Motor neuron (in vitro differentiated cells): ENCODE measurements at places on chromosomes 12 and 14.

DNA sequence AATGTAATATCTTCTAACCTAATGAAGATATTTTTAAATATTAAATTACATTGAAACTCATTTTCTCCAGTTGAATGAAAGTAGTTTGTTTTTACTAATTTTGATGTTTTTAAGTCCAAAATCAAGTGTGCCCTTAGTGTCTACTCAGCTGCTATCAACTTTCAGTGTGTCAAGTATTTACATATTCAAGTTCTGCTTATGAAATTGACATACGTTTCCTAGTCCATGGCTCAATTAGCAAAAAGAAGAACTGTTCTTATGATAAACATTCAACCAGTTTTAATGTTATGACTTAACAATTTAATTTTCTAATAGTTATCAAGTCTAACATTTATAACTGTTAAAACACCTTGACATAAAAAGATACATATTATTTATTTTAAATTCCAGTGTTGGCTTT, 137.1 kb downstream of the DUSP6 start:
- no peak for ATAC-seq

DNA sequence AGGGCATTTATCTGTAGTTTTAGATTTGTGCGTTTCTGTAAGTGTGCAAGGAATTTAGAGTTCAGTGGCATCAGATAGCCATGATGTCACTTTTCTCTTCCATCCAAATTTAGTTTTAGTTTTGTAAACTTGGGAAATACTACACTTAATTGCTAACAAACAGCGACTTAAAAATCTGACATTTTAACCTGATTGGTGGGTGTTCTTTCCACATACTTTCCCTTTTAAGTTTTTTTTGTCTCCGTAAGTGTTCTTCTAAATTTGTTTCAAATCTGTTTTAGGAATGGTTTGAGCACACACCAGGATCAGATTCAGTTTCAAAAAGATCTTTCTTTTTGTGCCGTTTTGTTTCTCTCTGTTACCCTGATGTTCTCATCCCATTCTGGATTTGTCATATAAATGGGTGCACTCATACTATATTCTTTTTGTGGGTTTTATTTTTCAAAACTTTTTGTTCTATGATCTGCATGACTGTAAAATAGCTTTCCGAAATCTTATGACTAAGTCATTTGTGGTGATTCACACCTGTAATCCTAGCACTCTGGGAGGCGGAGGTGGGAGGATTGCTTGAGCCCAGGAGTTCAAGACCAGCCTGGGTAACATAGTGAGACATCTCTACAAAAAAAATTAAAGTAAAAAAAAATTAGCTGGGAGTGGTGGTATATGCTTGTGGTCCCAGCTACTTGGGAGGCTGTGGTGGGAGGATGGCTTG, 58.9 kb downstream of the FBXO34 start:
- ATAC-seq = no peak

DNA sequence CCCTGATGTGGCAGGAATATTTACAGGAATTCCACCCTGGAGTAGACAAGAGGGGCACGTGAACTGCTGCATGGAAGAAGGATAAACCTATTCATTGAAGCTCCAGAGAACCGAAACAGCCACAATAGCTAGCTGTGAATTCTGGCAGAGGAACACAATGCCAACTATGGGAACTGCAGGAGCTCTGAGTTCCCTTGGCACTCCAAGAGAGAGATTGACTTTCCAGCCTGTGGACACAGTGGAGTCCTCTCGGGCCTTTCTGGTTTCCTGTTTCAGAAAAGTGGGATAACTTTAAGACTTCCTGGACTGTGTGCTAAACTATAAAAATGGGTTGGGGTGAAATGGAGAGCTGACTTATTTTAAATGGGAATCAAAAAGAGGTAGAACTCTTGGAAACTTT, 11.9 kb downstream of the CACNA2D4 start:
- ATAC-seq = no peak

DNA sequence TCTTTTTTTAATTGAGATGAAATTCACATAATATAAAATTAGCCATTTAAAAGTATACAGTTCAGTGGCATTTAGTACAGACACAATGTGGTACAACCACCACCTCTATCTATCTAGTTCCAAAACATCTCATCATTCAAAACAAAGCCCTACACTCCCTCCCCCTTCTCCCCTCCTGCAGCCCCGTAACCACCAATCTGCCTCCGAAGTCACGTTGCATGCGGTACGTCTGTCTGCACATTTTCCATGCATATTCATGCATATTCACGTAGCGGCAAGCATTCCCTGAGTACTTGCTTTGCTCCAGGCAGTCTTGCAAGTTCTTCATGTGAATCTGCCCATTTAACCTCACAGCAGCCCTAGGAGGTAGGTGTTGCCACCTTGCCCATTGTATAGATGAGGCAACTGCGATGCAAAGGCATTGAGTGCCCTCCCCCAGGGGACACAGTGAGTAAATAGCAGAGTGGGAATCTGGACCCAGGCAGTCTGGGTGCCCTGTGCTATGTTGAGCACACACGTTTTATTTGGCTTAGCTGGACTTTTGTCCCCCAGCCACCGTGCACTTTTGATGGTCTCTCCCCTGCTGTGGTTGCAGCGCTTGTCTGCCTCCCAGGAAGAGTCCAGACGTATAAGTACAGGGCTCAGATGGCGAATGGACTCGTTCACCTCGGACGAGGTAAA, 43.4 kb downstream of the RIN3 start:
- no peak for ATAC-seq

DNA sequence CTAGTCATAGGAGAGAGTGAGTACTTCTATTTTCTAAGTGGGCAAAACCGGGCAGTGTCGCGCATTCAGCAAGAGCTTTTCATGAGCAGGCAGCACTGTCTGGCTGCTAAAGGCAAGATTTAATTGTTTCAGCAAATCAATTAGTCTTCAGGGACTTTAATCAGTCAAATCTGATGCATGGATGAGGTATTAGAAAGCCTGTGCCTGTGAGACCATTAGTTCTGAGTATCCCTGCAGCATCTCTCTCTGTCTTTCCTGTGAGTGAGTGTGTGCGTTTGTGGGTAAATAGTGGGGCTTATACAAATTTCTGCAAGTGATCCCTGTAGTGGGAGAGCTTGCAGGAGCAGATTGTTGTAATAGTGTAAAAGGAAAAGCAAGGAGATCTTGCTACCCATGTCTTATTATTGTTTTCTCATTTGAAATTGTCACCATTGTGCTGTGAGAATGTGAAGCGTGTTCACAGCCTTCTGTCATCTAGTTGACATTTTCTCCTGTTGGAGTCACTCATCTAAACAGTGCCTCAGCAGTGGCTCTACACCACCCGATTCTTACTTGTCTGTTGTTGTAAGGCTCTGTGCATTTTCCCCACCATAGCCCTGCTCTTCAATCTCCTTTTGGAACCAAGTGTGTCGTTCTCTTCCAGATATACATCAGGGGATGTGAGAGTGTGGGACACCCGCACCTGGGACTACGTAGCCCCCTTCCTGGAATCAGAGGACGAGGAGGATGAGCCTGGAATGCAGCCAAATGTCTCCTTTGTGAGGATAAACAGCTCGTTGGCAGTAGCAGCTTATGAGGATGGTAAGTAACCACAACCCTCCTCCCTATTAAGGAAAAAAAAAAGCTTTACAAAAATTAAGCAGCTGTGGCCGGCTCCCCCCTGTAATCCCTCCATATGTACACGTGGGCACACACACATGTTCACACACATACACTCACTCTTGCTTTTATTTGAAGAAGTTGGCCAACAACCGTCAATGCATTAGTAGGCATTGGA, 53.6 kb downstream of the FBXW8 start:
- no peak for ATAC-seq

GRCh38 chr14:36884049-36884448, 222.4 kb downstream of the PAX9 start:
- no peak for ATAC-seq
